ENCODE measurements at places on chromosomes 2 and 18. TPM values are rescaled to one million over a fixed set of nuclear protein-coding genes. Genes with fewer than 3 reads are reported as not detected.

RAPGEF4 gene
- 0.54 TPM for total RNA-seq

ACTG2 gene
- total RNA-seq = not detected

CYP27A1 gene
- total RNA-seq = 0.15 TPM

SPP2 gene
- total RNA-seq = not detected

DCC gene
- not detected for total RNA-seq

FKBP1B gene
- total RNA-seq = 9.8 TPM

MBD5 gene
- 8.0 TPM for total RNA-seq

PPIL3 gene
- 26.6 TPM for total RNA-seq

WDR75 gene
- total RNA-seq = 40.0 TPM

LIMS2 gene
- total RNA-seq = 5.6 TPM

CAMKMT gene
- 5.7 TPM for total RNA-seq

GALNT14 gene
- 48.4 TPM for total RNA-seq

FKBP7 gene
- 13.5 TPM for total RNA-seq

SH2D6 gene
- 1.1 TPM for total RNA-seq

MOGAT1 gene
- total RNA-seq = not detected

LRP1B gene
- not detected for total RNA-seq

MPHOSPH10 gene
- 38.1 TPM for total RNA-seq

KCNK3 gene
- total RNA-seq = 1.1 TPM

PSME4 gene
- total RNA-seq = 43.5 TPM

POTEI gene
- total RNA-seq = not detected

EIF5B gene
- total RNA-seq = 59.5 TPM

INPP5D gene
- total RNA-seq = 0.29 TPM

DES gene
- total RNA-seq = 0.06 TPM

SP140 gene
- 0.45 TPM for total RNA-seq

TGFA gene
- 7.6 TPM for total RNA-seq

RRM2 gene
- 198 TPM for total RNA-seq

HS1BP3 gene
- total RNA-seq = 42.4 TPM

FASTKD2 gene
- total RNA-seq = 34.4 TPM

BCL11A gene
- total RNA-seq = 0.20 TPM

KCNF1 gene
- 21.8 TPM for total RNA-seq

SERPINB12 gene
- total RNA-seq = not detected

CUL3 gene
- total RNA-seq = 69.1 TPM

GPR45 gene
- total RNA-seq = not detected

Measured in A549 treated with CORT108297 at 1 μM for 4 hours (cell line).